NCI-H1694 treated with DMSO at 0.1 percent for 48 hours (cell line): ENCODE measurements at places on chromosomes 12 and 14.
A peak's percentile ranks its signal among the peaks of the same experiment; 100 is the strongest.

DNA sequence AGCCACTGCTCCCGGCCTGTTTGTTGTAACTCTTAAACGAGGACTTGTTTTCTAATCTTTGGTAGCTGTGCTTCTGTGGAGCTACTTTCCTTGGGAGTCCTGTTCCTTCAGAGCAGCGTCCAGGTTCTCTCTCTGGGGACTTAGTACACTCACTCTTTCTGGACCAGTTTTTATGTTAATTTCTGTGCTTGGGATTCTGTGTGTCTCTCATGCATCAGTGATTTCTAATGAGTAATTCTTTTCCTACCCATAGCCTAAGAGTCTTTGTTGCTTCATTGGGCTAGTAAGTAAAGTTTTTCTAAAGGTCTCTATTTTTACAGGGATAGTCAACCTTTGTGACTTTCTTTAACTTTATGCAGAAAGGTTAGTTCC lies 289.3 kb downstream of the FBXL14 start:
- DNase-seq, result no peak

- no peak for DNase-seq
Measured at GRCh38 chr14:37711831-37712475, 116.5 kb downstream of the TTC6 start.

DNA sequence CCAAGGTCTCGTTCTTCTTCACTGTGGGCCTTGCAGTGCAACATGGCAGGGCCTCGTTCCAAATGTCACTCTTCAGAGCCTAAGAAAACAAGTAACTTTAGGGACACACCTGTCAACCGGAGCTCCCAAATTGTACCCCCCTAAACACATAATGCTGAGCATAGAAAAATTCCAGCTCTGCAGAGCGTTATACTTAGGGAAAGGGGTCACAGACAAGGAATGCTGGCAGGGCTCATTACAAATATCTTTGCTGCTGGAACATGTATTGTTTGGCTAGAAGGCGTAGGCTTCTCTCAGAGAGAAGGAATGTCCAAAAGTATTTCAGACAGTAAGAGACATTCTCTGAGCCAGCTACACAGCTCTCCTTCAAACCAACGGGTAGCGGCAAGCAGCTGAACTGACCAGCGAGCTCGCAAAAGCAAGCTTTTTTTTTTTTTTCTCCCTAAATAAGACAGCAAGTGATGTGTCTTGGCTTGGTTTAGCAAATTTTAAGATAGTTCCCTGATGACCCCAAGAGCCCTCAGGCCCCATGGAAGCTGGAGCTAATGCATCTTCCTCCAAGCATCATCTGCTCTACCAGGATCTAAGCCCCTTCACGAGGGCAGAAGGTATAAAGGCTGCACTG lies 24.5 kb downstream of the SSH1 start:
- no peak for DNase-seq

GRCh38 chr14:38391334-38391733 lies 135.4 kb upstream of the CLEC14A start:
- DNase-seq, result no peak

- DNase-seq, result no peak
Measured at GRCh38 chr12:131835616-131836171, 7.5 kb downstream of the MMP17 start.

GRCh38 chr14:53599221-53599945 lies 357.2 kb downstream of the BMP4 start:
- no peak for DNase-seq

DNA sequence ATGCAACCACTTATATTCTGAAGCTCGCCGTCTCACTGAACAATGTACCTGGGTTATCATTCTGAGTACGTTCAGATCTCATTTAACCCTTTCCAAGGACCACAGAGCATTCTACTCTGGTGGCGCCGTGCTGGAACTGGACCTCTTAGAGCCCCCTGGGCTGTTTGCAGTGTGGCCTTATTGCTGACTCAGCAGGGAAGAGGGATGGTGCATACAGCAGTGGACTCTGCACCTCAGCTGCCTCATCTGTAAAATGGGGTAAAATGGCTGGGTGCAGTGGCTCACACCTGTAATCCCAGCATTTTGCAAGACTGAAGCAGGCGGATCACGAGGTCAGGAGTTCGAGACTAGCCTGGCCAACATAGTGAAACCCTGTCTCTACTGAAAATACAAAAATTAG lies 2.9 kb downstream of the ALDH2 start:
- DNase-seq, result no peak

GRCh38 chr12:64621257-64621942 lies 11.1 kb downstream of the RASSF3 start:
- DNase-seq, result no peak

- DNase-seq, result no peak
Measured at GRCh38 chr12:79938843-79939242, 3.9 kb upstream of the PPP1R12A start.

- no peak for DNase-seq
Measured at GRCh38 chr12:122216445-122216844, 9.4 kb downstream of the DIABLO start.

DNA sequence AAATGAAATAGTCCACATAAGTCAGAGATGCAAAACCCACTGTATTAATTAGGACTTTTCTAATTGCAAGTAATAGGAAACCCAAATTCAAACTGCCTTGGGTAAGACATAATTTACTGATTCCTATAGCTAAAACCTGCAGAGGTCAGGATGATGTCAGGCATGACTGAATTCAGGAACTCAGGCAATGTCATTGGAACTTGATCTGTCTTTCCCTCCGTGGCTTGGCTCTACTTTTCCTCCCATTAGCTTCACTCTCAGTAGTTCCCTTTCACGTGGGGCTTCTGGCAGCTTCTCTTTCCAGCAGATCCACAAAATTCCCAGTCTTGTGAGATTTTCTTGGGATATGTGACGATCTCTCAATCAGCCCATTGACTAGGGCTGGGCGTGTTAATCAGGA lies 2.4 kb upstream of the JDP2 start:
- DNase-seq, result no peak

DNA sequence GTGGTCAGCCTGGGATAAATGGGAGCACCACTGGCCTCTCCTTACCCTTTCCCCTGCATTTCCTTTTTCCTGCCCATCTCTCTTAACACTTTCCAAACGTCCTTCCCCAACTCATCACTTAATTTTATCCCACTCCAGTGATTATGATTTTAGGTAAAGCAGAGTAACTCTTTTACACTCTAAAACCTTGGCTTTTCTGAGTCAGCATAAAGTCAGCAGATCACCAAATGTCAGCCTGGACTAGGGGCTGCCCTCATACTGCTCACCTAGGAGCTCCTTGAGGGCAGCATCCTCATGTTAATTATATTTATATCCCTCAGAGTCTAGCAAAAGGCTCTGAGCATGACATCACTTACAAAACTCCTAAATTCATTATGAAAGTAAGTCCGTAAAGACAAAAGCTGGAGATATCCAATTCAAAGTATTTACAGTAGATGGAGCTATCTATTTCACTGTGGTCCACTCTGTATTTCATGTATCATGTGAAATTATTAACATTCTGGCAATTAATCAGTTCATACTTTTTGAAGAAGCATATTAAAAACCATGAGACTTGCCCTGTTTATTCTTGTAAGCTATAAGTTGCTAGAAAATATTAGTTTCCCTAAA lies 17.0 kb upstream of the DICER1 start:
- DNase-seq, result peak; percentile 63

- no peak for DNase-seq
Measured at GRCh38 chr14:49194067-49194466, 392.1 kb downstream of the RPS29 start.
